ENCODE measurements at places on chromosomes 16 and 17. TPM values are rescaled to one million over a fixed set of nuclear protein-coding genes. Genes with fewer than 3 reads are reported as not detected.

GRCh38 chr16:64153718-64154117, 968.1 kb downstream of the CDH11 start:
- DNase-seq = no peak

- DNase-seq = peak; percentile 50
Measured at GRCh38 chr17:59963738-59964481, 630 bp downstream of the RNFT1 start.

DNA sequence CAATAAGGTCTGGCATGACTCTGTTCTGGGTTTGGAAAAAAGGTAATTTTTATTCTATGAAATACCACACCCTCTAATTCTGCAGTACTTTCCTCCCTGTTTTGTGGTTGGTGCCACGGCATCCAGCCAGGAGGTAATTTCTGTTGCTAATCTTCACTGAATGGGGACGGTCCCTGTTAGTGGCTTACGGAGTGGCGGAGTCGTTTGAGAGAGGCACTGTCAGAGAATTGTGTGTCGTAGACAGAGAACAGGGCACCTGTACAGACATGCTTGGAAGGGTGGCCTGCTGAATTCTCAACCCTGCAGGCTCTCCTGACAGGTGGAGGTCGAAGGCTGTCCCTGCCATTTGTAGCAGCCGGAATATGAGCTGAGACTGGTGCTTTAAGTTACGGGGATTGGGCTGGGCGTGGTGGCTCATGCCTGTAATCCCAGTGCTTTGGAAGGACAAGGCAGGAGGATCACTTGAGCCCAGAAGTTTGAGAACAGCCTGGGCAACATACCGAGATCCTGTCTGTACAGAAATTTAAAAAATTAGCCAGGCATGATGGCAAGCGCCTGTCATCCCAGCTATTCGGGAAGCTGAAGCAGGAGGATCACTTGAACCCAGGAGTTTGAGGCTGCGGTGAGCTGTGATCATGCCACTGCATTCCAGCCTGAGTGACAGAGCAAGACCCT, 33.2 kb downstream of the EEF2K start:
- DNase-seq = no peak

DNA sequence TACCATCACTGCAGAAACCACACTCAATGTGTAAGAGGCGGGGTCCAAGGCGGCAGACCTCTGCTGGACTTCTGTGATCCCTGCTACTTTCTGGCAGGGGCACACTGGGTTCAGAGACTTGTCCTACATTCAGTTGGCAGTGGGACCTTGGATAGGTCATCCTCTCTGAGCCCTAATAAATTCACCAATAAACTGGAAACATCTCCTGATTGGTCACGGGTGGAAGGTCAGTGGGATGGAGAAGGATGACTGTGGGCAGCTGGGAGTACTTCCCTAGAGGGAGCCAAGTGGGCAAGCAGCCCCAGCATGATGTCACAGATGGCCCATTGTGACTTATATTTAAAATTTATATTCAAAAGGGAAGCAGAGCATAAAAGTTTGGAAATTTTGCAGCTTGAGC, 49.7 kb downstream of the RNF112 start:
- no peak for DNase-seq

- DNase-seq = no peak
Measured at GRCh38 chr16:9357829-9358228, 266.4 kb downstream of the HAPSTR1 start.

DNA sequence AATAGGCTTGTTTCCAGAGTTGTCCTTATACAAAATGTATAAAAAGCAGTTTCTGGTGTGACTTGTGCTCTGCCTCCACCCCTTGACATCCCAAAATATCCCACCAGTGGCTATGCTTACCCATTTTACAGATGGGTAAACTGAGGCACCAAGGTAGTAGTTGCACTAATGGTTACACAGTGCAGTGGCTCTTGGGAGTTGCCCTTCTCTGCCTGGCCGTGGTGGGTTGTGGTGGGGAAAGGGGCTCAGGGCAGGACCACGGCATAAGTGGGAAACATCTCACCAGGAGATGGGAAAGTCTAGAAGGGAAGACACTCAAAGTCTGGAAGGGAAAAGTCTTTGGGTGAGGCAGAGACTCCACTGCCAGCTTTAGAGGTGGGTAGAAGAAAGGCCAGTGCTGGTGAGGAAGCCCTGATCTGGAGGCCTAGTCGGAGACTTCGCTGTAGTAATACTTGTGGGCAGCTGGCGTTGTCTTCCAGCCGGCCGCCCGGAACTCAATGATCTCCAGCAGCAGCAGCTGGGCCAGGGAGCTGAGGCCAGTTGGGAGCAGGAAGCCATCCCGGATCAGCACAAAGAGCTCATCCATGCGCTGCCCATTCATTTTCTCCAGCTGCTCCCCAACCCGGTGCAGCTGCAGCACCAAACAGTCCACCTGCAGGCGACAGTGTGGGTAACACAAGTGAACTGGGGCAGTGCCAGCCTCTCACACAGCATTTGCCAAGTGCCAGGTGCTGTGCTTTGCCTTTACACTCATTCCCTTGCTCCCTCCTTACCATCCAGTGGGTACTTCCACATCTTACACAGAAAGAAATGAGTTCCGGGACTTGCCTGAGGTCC, 4.5 kb downstream of the MIF4GD start:
- no peak for DNase-seq

GRCh38 chr17:79034931-79035485, 11.0 kb downstream of the C1QTNF1 start:
- DNase-seq = no peak

GRCh38 chr16:3656491-3657468, 2.3 kb downstream of the DNASE1 start:
- no peak for DNase-seq

DNA sequence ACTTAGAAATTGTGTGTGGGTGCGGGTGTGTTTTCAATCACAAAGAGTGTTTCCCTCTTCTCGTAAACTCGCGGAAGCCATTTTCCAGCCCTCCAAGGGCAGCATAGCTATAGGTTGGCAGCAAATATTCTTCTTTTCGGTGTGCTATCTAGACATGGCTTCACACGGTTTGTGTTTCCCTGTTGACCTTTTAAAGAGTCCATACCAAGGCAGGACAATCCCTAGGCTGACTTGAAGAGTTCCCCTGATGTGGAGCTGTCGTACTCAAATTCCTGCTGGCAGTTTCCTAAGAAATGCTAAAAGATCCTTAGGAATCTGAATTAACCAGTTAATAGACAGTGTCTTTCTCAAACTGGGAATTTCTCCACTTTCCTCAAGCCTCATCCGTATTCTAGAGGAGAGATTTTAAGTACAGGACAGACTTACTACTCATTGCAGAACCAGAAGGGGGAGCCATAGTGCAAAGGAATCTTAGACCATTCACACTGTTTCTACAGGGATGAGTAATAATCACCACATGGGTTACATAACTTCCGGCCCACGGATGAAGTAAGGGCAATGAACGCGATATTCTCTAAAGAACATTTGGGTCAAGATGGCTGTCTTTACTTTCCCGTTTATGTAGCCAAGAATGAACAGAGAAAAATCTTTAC, 288.6 kb upstream of the ELAC2 start:
- no peak for DNase-seq

The SUPT6H gene
- 49.1 TPM for total RNA-seq

GRCh38 chr16:27319257-27319965, 5.6 kb downstream of the IL4R start:
- no peak for DNase-seq

The UNC13D gene
- 28.5 TPM for total RNA-seq

- DNase-seq = no peak
Measured at GRCh38 chr16:57013902-57014301, 24.5 kb downstream of the NLRC5 start.

The FOXC2 gene
- 1.4 TPM for total RNA-seq

The TMEM238L gene
- total RNA-seq = not detected

- DNase-seq = peak; percentile 18
Measured at GRCh38 chr16:67237396-67238277, 9.6 kb downstream of the FHOD1 start.

GRCh38 chr16:14339694-14340093, 268.6 kb downstream of the MRTFB start:
- DNase-seq = no peak

DNA sequence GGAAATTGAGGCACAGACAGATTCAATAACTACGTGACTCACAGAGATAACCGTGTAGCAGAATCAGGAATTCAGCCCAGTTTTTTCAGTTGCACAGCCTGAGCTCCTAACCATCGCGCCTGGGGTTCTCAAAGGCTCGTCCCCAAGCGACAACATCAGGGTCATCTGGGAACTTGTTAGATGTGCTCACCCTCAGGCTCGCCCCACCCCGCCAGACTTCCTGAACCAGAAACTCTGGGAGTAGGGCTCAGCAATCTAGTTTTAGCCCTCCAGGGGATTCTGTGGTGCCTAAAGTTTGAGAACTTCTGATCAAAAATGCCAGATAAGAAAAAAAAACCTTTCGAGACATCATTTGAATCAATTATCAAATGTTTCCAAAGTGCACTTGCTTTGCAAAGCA, 559.8 kb downstream of the WWOX start:
- peak; percentile 42 for DNase-seq

DNA sequence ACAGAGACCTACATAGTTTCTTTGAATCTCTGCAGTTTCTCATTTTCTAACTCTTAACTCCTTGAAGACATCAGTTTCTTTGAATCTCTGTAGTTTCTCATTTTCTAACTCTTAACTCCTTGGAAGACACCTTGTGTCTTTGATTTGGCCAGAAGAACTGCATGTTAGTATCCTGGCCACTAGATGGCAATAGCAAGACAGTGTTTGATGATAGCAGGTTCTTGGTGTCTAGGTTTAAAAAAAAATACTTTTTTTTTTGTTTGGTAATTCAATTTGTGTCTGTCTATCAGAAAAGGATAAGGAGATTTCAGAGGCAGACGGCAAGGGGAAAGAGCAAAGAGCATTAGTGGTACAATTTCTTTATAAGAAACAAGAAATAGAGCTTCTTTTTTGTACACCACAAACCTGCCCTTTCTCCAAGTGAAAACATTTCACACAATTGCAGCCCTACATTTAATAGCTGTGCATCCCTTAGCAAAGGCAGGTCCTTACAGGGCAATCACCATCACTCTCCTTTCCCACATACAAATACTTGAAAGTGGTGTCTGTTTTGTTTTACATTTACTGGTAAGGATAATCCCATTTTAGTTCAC, 1324.9 kb upstream of the CDH8 start:
- no peak for DNase-seq

DNA sequence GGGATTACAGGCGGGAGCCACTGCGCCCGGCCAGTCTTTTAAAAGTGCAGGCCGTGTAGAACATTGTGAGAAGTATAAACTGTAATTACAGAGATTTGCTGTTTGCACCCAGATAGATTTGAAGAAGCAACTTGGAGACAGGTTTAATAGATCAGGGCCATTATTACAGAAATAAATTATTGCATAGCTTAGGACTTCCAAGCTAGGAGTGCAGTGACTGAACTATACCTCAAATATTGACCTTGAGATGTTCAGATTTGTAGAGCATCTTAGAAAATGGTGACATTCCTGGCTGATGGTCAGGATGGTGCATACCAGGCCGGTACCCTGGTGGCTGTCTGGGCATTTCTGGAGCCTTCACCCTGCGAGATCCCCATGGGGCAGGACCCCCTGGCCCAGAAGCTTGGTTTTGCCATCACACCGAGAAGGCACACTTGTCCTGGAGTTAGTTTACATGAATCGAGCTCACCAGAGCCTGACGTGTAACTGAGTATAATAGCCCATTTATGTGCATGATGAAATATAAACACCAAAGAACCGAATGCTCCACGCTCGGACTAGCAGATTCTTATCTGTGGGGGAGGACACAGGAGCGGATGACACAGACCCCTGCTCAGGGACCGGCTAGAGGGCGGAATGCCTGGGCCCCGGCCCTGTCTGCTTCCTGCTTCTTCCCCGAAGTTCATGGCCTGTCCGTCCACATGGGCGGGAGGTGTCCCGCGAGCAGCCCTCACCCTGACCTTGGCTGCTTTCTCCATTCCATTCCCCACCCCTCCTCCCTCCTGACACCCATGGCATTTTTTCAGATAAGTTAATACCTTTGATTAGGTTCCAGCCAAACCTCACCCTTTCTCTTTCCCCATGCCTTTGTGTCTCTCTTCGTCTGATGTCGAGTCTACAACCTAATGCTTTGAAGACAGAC, 32.1 kb downstream of the CCDC40 start:
- peak; percentile 63 for DNase-seq

GRCh38 chr16:61146429-61146828, 889.8 kb downstream of the CDH8 start:
- DNase-seq = no peak

The MEFV gene
- total RNA-seq = 1.8 TPM

DNA sequence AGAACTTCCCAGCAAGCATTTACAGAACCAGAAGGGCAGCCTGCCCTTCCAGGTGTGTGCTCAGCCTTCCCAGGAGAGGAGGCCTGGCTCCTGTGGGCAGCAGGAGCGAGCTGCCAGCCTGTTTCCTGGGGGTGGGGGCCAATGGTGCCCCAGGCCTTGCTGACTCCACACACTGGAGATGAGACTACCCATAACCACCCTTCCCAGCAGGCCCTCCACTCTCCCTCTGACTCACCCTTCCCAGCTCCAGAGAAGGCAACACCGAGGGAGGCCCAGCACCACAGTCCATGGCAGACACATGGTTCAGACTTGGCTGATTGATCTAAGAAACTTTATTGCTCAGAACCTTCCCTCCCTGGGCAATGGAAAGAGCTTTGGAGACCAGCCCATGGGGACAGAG, 1.8 kb upstream of the PRSS53 start:
- peak; percentile 7 for DNase-seq

The CSH1 gene
- not detected for total RNA-seq

- DNase-seq = no peak
Measured at GRCh38 chr17:80445726-80446110, 30.7 kb downstream of the NPTX1 start.

The CACNG5 gene
- not detected for total RNA-seq

GRCh38 chr16:525520-526180, 1.9 kb upstream of the CAPN15 start:
- no peak for DNase-seq

DNA sequence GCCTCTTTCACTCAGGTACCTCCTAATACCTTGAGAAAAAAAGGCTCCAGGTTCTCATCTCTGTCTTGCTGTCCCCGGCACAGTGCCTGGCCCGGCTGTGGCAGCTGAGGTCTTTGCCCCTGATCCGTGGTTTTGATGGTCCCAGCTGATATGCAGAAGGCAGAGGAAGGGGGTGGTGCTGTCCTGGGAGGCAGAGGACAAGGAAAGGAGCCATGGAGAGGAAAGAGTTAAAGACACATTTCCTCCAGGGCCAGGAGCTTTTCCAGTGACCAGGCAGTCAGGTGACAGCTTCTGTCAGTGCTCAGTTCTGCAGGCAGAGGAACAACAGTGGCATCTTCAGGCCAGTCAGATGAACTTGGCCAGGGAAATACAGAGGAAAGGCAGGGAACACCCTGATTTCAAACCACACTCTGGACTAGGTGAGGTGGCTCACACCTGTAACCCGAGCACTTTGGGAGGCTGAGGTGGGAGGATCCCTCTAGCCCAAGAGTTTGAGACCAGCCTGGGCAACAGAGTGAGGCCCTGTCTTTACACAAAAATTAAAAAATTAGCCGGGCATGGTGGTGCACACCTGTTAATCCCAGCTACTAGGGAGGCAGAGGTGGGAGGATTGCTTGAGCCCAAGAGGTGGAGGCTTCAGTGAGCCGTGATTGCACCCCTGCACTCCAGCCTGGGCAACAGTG, 3.3 kb upstream of the COG1 start:
- no peak for DNase-seq
